ENCODE measurements at places on chromosomes 16 and 17.

DNA sequence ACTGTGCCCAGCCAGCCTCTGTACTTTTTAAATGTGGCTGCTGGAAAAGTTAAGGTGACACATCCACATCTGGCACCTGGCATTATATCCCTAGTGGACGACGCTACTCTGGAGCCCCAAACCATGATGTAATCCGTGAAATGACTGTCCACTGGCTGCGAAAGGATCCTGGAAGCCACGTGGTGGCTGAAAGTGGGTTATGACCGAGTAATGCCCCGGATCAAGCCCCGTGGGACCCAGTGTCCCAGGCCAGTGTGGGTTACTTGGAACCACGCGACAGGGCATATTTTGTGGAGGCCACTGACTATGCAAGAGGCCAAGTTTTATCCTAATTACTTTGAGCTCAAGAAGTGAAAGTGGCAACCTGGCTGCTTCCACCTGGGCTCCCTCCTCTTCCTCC is 79.6 kb downstream of the PGS1 start:
- DNase-seq, result no peak

- DNase-seq, result no peak
Measured at GRCh38 chr16:75248142-75248535, 3.3 kb downstream of the BCAR1 start.

DNA sequence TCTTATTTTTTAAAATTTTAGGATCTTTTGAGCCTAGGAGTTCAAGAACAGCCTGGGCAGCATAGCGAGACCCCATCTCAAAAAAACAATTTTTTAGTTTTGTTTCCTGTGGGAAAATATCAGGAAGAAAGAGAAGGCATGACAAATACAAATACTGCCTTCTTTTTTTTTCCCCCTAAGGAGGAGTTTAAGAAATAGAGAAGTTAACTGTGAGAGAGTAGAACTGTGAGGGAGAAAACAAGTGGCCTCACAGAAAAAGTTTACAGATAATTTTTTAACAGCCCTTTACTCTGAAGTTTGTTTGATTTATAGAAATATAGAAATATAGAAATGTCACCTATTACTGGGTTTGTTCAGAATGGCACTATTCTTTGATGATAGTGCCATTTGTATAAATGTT is 21.1 kb downstream of the TTYH2 start:
- no peak for DNase-seq

- DNase-seq, result no peak
Measured at GRCh38 chr16:48300391-48300856, 53.1 kb upstream of the ABCC11 start.

DNA sequence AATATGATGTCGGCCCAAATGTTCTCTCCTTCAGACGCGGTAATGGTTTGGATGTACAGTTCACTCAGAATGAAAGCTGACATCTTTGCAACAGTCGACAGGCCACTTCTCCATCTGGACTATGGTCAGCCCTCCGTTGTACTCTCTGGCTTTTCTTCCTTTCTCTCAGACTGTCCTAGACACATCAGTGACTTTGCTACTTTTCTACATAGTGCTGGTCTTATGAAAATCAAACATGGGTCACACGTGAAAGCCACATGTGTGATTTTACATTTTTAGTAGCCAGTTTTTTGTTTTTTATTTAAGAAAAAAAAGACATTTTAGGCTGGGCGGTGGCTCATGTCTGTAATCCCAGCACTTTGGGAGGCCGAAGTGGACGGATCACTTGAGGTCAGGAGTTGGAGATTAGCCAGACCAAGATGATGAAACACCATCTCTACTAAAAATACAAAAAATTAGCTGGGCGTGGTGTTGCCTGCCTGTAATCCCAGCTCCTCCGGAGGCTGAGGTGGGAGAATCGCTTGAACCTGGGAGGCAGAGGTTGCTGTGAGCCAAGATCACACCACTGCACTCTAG is 644.1 kb downstream of the KCNJ2 start:
- DNase-seq, result no peak

DNA sequence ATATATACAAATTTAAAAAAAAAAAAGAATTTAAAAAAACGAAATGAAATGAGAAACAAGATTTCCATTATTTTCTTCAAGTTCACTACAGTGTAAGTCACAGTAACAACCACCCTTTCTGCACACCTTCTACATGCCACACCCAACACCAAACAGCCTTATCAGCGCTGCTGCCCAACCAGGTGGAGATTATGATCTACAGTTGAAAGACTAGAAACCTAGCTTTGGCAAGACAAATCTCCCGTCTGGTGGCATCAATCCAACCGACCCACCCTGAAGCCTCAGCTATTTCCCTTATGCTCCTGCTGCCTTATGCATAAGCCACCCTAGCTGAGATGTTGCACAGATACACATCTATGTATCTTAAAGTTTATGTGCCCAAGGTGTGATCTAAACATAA is 60.8 kb downstream of the PARN start:
- DNase-seq, result no peak

DNA sequence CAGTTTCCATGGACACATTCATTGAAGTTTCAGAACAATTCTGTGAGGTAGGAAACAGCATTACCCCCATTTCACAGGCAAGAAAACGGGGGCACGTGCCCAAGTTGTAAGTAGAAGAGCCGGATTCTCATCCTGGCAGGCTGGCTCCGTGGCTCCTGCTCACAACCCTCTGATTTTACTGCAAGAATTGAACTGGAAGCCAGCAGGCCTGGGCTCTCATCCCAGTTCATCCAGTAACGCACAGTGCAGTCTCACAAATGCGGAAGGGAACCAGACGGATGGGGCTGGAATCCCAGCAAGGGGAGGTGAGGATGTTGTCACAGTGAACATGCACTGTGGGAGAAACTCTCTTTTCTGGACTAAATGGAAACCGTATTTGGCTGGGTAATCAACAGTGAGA is 40.7 kb upstream of the DOC2B start:
- DNase-seq, result no peak

- DNase-seq, result no peak
Measured at GRCh38 chr17:38891441-38891840, 21.6 kb downstream of the LASP1 start.

- no peak for DNase-seq
Measured at GRCh38 chr17:69728816-69729215, 314.3 kb downstream of the MAP2K6 start.

GRCh38 chr17:50380369-50381259 is 7.6 kb downstream of the EME1 start:
- DNase-seq, result no peak

DNA sequence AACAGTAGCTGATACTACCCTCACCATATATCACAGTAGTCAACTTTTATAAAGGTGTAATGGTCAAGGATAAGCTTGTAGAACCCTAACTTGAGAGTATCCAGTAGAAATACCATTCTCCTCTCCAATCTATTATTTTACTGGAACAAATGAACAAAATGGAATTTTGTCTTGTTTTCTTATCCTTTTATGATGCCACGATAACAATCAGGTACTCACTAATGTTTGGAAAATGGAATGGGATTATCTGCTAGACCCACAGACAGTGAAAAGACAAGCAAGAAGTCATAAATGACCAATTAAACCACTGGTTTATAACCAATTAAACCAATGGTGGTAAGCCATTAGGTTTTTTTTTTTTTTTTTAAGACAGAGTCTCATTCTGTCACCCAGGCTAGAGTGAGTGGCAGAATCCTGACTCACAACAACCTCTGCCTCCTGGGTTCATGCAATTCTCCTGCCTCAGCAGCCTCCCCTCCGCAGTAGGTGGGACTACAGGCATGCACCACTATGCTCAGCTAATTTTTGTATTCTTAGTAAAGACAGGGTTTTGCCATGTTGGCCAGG is 10.4 kb downstream of the GPATCH8 start:
- no peak for DNase-seq

GRCh38 chr16:23830276-23830675 is 5.5 kb upstream of the PRKCB start:
- no peak for DNase-seq

DNA sequence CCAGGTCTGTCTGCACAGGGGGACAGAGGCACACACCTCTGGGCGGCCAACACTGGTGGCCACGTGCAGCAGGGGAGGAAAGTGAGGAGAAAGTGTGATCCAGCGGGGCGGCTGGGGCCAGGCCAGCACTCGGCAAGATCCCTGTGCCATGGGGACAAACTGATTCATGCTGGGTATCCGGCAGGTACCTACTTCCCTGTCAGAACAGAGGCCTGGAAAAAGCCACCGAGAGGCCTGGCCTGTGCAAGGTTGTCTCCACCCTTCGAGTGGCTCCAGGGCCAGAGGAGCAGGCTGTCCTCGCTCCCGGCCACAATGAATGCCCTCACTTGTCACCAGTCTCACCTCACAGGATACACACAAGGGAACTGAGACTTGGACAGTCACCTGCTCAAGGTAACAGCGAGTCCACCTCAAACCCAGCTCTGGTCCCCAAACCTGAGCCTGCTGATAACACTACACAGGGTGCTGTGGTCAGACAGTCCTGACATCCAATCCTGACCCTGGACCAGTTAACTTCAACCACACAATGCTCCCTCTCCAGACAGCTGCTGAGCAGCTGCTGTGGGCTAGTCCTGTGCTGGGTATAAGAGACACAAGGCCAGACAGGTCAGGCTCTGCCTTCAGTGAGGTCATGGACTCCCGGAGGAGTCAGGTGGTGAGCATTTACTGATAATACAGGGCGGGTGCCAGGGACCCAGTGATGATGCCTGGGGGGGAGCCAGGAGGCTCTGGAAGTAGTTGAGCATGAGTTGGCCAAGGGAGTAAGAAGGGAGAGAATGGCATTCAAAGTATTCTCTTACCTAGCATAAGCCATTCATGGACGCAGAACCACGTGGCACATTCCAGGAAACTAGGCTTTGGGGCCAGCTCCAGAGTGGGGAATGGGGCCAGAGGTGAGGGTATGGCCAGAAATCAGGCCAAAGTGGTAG is 53.0 kb downstream of the VAC14 start:
- DNase-seq, result no peak

DNA sequence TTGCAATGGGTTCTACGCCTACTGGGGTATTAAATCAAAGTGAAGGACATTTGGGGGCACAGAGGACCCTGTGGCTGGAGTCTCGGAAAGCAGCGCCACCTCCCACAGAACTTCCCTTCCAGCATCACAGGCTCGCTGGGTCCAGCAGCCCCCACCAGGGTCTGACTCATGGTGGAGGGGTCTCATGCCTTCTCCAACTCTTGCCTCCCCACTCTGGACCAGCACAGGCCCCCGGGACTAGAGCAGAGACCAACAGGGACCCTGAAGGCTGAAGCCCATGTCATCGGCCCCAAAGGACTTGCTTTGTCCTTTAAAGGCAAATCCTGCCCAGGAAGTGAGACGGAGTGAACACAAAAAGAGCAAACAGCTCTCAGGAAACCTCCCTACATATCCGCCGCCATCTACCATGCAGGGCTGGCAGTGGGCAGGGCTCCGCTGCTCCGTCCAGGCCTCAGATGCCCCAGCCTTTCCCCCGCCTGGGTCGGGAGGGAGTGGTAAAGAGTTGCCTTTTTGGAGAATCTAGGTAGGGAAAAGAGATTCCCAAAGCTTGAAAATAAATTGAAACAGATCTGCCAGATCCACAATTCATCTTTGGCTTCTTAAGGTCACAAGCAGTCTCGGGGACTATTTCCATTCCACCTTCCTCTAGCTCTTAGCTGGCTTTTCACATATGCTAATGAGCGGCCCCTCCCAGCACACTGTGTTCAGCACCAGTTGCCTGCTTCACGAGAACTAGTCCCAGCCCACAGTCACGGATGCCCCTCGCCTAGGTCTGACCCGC is 2.1 kb upstream of the GPRC5C start:
- no peak for DNase-seq

- no peak for DNase-seq
Measured at GRCh38 chr16:57544124-57544653, 1.7 kb downstream of the ADGRG5 start.

- DNase-seq, result no peak
Measured at GRCh38 chr16:86854626-86855294, 276.4 kb downstream of the FOXL1 start.

- no peak for DNase-seq
Measured at GRCh38 chr17:38883592-38884526, 14.0 kb downstream of the LASP1 start.

DNA sequence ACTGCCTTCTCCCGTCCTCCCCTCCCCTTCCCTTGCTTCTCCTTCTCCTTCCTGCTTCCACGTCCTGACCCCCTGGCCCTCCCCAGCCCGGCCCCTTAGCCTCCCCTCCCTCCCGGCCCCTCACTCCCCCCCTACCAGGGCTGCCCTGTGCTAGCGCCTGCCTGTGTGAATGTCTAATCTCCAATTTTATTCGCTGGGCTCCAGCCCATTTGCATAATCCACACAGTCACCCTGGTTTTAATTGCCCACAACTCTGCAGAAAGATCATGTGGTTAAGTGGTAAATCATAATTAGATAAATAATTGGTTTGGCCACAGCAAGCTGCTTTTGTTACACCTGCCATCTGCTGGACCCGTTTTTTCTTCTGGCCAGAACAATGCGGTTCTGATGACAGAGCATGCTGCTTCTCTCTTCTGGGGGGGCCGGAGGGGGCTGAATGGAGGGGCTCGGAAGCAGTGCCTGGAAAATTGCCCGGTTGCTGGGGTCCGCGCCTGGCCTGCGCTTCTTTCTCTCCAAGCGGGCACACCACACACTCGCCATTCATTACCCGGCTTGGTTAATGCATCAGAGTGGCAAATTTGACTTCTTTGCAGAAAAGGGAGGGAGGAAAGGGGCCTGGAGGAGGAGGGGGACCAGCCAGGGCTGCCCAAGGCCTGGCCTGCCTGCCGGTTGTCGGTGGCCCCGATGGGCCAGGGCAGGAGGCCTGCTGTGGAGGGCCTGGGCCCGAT is 19.5 kb upstream of the GSE1 start:
- no peak for DNase-seq

DNA sequence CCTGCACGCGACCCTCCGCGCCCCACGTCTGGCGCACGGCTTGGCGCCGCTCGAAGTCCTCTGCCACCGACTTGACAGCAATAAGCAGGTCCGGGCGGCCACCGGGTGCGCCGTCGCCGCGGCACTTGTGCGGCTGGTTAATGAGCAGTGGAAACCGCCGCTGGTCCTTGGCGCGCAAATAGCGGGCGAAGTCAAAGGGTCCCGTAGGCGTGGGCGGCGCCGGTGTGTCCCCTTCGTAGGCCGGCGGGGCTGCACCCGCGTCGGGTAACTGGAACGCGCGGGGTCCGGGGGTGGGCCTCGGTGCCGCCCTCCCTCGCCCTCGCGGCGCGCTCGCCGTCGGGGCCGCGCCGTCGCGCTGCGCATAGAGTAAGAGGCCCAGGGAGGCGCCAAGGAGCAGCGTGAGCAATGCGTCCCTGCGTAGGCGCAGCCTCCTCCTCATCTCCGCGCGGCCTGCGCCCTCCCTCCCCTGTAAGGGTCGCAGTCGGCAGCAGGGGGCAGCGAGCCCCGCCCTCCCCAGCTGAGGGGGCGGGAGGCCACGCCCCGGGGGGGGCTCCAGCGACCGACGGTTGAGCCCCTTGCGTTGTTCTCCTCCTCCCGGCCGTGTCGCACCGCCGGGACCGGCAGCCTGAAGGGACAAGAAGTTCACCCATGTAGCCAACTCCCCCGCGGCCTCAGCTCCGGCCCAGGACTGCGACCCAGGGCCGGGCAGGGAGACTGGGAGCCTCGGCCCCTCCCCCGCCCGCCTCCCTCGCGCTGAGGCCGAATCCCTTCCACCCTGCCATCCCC is 558 bp downstream of the B3GNT9 start:
- DNase-seq, result no peak

GRCh38 chr17:77109764-77110359 is 30.9 kb upstream of the SEC14L1 start:
- no peak for DNase-seq

- DNase-seq, result no peak
Measured at GRCh38 chr17:16991349-16992009, 19.6 kb upstream of the TNFRSF13B start.

- DNase-seq, result no peak
Measured at GRCh38 chr17:7886227-7887037, 2.2 kb upstream of the CHD3 start.

All from non-pigmented ciliary epithelial cell (primary cell).